Mesenteric fat pad (tissue), 1 donor: ENCODE measurements at places on chromosomes 7 and 10.

DNA sequence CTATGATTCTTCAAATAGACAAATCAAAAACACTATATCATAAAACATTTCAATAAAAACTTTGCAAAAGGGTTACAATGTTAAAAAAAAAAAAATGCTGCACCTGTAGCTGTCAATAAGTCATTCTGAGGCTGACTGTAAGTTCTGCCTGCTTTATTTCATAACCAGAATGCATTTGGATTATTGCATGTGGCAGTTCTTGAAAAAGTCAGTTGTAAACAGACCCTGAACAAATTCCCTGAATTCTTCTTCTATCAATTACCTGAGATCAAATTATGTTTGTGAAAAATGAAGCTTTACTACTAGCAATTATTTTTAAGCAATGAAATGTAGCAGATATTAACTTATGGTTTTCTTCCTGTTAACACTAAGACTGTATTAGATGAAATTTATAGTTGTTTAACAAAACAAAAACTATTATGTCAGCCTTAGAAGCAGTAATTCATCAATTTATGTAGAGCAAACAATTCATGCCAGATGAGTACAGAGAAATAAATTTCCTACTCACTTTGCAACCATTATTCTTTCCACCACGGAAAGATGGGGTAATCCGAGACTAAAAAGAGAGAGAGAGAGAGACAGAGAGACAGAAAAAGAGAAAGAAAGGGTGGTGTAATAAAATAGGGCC, 107.8 kb downstream of the SFMBT2 start:
- DNase-seq = no peak

- DNase-seq = no peak
These were observed 194.7 kb downstream of the SNX13 start for GRCh38 chr7:17745610-17746009.

GRCh38 chr7:137940656-137941518, 61.0 kb downstream of the CREB3L2 start:
- no peak for DNase-seq

GRCh38 chr7:47807756-47808155, 140.5 kb downstream of the PKD1L1 start:
- no peak for DNase-seq

DNA sequence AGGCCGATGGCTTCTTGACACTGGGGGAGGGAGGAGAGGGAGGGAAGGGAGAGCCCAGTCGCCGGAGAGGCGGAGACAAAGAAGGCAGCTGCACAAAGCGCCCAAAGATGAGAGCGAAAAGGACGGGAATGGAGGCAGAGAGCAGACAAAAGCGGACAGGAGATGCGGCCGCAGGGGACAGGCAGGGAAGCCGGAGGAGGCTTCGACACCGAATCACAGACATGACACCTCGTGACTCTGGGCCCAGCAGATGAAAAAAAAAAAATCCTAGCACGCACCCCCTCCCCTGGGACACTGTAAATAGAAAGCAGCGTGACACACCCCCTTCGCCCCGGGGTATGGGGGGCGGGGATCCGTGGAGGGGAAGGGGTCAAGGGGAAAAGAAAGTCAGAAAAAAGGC, 976 bp downstream of the NAT16 start:
- DNase-seq = no peak

- no peak for DNase-seq
These were observed 58.3 kb downstream of the MMRN2 start for GRCh38 chr10:86899132-86899531.

DNA sequence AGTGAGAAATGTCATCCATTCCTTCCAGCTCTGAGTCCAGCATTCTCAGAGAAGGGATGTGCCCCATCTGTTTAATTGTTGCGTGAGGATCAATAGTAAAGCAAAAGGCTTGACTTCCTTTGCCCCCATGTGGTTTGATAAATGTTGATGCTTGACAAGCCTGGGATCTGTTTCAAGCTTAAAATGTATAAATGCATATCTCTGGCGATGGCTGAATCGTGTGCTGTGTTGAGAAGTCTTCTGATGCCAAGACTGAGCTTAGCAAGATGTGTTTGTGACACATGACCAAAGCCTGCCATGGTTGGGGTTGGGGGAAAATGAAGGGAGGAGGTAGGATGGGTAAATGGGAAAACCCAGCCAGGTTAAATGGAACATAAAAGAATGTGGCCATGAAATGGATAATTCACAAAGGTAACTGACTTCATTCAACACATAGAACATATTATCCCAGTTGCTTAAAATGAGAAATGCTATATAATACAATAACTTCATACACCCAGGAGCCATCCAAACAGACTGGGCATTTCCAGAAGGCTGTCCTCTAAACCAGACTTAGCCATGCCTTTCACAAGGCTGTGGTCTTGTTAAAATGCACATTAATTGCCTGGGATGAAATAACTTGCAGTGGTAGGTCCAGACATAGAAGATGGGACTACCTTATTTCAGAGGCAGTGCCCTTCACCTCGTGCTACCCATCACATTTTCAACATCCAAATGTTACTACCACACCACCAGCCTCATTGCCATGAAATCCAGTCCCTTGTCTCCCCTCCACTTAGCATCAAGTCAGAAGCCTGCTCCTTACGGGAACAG, 147.3 kb upstream of the PDE1C start:
- no peak for DNase-seq
